ENCODE measurements at places on chromosomes 4 and X.

- DNase-seq = no peak
These were observed 3.2 kb downstream of the CABS1 start for GRCh38 chr4:70337886-70338420.

DNA sequence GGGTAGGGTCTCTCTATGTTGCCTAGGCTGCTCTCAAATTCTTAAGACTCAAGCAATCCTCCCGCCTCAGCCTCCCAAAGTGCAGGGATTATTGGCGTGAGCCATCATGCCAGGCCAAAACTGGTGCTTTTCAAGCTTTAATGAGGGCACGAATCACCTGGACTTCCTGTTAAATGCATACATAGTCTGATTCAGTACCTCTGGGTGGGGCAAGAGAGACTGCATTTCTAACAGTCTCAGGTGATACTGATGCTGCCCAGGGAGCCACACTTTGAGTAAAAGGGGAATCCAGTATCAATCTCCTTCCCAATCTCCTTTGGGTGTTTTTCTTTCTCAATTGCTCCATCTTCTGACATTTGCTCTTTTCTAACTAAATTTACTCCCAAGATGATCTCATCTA, 96.5 kb downstream of the SH3RF1 start:
- DNase-seq = no peak

- peak; percentile 3 for DNase-seq
These were observed 172.0 kb downstream of the AASDH start for GRCh38 chr4:56215141-56215783.

- DNase-seq = peak; percentile 88
These were observed 605 bp downstream of the ANXA5 start for GRCh38 chr4:121696170-121696580.

GRCh38 chrX:39802354-39802753, 295.4 kb downstream of the BCOR start:
- no peak for DNase-seq

GRCh38 chr4:166091146-166091545, 218.1 kb downstream of the TLL1 start:
- no peak for DNase-seq

- no peak for DNase-seq
These were observed 162.8 kb downstream of the ARHGAP24 start for GRCh38 chr4:85637778-85638177.

- DNase-seq = no peak
These were observed 102.1 kb upstream of the MXRA5 start for GRCh38 chrX:3448563-3448962.
